ENCODE measurements at places on chromosomes 3 and 15. TPM values are rescaled to one million over a fixed set of nuclear protein-coding genes. Genes with fewer than 3 reads are reported as not detected.
A peak's percentile ranks its signal among the peaks of the same experiment; 100 is the strongest.

OIP5 gene
- 0.94 TPM for total RNA-seq

CCR4 gene
- 2.3 TPM for total RNA-seq

GOLIM4 gene
- 29.9 TPM for total RNA-seq

CSPG4 gene
- total RNA-seq: 30.7 TPM

SUCNR1 gene
- total RNA-seq: 7.3 TPM

RBPMS2 gene
- total RNA-seq: 8.2 TPM

CTXN2 gene
- total RNA-seq: 0.06 TPM

CD276 gene
- 31.5 TPM for total RNA-seq

CNTN6 gene
- 0.25 TPM for total RNA-seq

SENP5 gene
- total RNA-seq: 27.5 TPM

SLC12A1 gene
- total RNA-seq: 201 TPM

- no peak for DNase-seq
Measured at GRCh38 chr3:194654443-194654842, 17.5 kb downstream of the LSG1 start.

DNA sequence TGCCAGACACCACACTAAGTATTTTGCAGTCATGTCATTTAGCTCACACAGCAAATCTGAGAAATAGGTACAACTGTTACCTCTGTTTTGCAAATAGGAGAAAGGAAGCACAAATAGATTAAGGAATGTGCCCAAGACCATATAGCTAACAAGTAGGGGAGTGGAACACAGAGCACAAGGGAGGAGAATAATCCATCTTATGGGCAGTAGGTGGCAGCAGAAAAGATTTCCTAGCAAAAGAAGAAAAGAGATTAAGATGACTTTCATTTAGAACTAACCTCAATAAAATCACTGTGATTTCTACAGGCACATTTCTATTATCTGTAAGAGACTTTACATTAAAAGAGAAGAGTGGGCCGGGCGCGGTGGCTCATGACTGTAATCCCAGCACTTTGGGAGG is 49.1 kb downstream of the NR1I2 start:
- no peak for DNase-seq

DNA sequence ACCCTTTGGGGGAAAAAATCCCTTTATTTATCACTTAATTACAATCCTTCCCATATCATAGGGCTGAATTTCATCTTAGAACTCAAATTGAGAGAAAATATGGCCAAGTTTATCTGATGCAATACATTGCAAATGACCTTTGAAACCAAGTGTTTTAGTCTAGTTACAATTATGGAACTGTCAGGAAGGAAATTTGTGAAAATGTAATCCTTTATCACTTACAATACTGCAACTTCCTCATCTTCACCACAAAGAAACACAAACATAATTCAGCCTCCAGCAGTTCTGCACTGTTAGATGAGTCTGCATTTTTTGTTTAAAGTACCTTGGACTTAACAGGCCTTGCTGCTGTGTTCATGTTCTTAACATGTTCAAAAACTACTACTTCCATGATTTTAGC is 4.6 kb downstream of the CCPG1 start:
- DNase-seq: peak; percentile 12

DNA sequence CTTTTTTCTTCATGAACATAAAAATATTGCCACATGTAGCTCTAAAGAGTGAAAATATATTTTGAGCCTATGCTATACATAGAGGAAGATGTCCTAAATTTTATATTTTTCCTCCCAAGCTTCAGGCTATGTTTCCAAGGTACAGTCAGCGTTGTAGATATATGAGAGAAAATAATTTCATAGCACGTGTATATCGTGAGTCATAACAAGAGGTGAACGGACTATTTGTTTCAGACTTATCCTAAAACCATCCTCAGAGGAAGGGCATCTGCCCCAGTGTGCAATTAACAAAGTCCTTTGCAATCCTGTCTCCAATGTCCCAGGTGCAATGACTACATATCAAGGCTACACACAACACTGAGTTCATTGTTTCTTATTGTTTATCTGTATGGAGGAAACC is 177.3 kb upstream of the ARRDC4 start:
- no peak for DNase-seq

GRCh38 chr3:81462921-81463320 is 298.5 kb downstream of the GBE1 start:
- no peak for DNase-seq

GRCh38 chr15:71106802-71107500 is 8.3 kb upstream of the THSD4 start:
- DNase-seq: no peak

DNA sequence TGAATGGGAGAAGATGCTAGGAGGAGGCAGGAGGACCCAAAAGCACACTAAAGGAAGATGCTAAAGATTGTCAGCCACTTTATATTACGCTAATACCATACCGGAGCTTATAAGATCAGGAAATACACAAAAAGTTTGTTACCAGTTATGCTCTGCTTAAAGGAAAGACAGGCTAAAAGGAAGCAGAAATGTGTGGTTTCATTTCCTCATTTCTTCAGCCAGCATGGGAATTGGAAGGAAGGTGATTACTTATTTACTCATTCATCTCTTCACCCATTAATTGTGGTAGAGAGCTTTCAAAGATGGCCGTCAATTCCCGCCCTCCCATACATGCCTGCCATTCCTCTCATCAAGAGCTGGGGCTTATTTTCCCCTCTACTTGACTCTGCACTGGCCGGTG is 26.7 kb upstream of the TMEM158 start:
- DNase-seq: no peak

GRCh38 chr15:83858820-83859505 is 205.0 kb downstream of the ADAMTSL3 start:
- DNase-seq: no peak

DNA sequence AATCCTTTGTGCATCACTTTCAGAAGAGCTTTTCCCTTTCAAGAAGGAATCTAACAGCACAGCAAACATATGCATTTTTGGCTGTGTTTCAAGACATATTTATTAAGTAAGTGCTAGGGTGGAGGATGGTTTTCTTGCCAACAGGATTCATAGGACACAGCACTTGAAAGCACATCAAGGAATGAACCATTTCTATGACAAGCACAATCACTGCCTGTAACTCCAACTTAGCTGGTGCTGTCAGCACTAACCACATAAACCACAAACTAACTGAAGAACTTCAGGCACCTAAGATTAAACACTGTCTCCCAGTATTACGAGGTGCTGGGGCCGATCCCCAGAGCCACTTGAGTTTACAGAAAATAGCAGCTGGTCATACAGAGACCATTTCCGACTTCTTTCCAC is 35.4 kb upstream of the SPRED1 start:
- no peak for DNase-seq

- no peak for DNase-seq
Measured at GRCh38 chr15:99703603-99704443, 29.4 kb downstream of the LYSMD4 start.

GRCh38 chr3:55264919-55265318 is 222.2 kb downstream of the WNT5A start:
- DNase-seq: no peak

- DNase-seq: no peak
Measured at GRCh38 chr3:105157766-105158085, 209.0 kb upstream of the ALCAM start.

GRCh38 chr15:47505712-47506328 is 211.5 kb upstream of the SEMA6D start:
- no peak for DNase-seq

DNA sequence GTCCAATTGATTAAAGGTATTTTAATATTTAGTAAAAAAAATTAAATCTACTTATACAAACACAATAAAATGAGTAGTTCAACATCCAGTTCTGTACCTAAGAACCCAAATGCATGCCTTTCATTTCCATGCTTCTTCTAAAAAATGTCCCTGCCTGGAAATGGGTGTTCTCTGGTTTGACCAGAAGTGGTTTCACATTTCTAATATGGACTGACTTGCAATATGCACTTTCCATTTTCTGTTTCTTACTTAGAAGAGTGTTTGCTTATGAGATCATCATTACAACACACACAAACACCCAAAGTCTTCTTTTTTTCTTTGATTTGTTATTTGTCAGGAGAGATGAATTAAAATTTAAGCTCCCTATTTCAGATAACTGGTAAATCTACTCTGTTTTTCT is 879.6 kb downstream of the AGBL1 start:
- DNase-seq: no peak

GRCh38 chr15:31345606-31346366 is 19.2 kb downstream of the KLF13 start:
- DNase-seq: peak; percentile 72

GRCh38 chr3:32471246-32471645 is 31.4 kb downstream of the CMTM6 start:
- DNase-seq: no peak

All from kidney (tissue), 22 donors.